ENCODE measurements at places on chromosomes 5 and 9. TPM values are rescaled to one million over a fixed set of nuclear protein-coding genes. Genes with fewer than 3 reads are reported as not detected.

DNA sequence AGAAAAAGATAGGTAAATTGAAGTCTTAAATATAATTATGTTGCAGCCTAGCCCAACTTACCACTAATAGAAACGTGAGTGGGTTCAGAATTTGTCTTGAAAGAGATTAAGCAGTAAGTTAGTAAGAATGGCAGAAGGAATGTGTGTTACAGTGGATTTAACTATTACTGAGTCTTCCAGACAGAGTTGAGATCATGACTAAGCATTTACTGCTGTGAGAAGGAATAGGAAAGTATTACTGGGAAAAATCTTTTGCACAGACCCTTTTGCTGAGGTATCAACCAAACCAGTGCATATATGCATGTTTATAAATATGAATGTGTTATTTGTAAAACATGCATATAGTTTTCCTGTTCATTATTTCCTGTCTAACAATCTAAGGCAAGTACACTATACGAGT, 112.8 kb upstream of the EFNA5 start:
- H3K36me3 ChIP-seq, result no peaks in the 10 kb centered on the region
- no peak for DNase-seq
- no peak overlapping the region for H3K27ac ChIP-seq
- H3K4me3 ChIP-seq, result no peak overlapping the region
- no peaks in the 10 kb centered on the region for H3K27me3 ChIP-seq
- H3K4me1 ChIP-seq, result peaks cover 3% of the 10 kb centered on the region

DNA sequence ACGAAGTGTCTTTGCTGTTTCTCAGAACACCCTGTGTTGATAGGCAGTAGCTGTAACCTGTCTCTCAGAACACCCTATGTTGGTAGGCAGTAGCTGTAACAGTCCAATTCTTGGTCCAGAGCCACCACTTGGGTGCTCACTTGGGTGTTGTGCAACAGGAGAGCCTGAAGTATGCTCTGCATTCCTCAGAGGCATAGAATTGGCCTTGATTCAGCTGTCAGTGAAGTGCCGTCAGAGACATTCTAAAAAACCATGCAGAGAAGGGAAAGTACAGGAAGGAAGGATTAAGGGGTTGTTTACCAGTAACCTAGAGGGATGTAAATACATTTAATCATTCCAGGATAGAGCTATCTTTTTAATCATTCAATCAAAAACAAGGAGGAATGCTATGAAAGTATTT, 231.2 kb downstream of the ARRDC3 start:
- no peaks in the 10 kb centered on the region for H3K4me1 ChIP-seq
- no peaks in the 10 kb centered on the region for H3K36me3 ChIP-seq
- DNase-seq, result peak; percentile 63
- no peak overlapping the region for H3K27ac ChIP-seq
- no peak overlapping the region for H3K4me3 ChIP-seq

GRCh38 chr9:77392328-77392727, 215.0 kb downstream of the VPS13A start:
- H3K4me1 ChIP-seq, result no peaks in the 10 kb centered on the region
- no peak overlapping the region for H3K27ac ChIP-seq
- no peaks in the 10 kb centered on the region for H3K27me3 ChIP-seq
- DNase-seq, result no peak
- no peak overlapping the region for H3K4me3 ChIP-seq
- no peaks in the 10 kb centered on the region for H3K36me3 ChIP-seq

DNA sequence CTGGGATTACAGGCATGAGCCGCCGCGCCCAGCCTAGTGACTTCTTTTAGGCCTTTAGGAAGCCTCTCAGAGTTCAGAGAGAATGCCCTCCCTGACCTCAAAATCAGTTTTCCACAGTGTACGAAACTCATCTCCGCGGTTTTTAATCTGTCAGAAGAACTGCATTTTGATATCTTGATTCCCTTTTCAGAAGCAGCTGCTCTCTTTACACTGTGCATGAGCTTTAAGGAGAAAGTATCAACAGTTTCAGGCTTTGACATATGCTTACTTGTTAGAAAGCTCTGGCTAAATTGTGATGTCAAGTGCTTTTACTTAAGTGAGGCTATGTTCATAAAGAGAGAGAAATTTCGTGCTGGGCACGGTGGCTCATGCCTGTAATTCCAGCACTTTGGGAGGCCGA, 74.6 kb downstream of the USP20 start:
- no peak overlapping the region for H3K4me3 ChIP-seq
- H3K36me3 ChIP-seq, result no peaks in the 10 kb centered on the region
- H3K27me3 ChIP-seq, result no peaks in the 10 kb centered on the region
- H3K27ac ChIP-seq, result no peak overlapping the region
- DNase-seq, result no peak
- no peaks in the 10 kb centered on the region for H3K4me1 ChIP-seq

DNA sequence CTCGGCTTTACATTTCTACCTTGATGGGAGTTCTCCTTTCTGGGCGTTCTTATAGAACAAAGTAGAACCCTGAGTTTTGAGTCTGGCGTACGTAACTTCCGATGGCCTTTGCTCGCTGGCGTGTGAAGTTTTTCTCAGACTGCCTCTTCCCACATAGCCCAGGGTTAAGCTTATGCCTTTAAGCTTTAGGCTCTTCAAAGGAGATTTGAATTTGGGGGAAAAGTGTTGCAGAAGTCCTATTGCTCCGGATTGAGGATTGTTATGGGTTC, 13.7 kb upstream of the FBP2 start:
- H3K27me3 ChIP-seq, result no peaks in the 10 kb centered on the region
- H3K4me1 ChIP-seq, result peaks cover 16% of the 10 kb centered on the region
- no peak for DNase-seq
- no peaks in the 10 kb centered on the region for H3K36me3 ChIP-seq

- DNase-seq, result no peak
- H3K36me3 ChIP-seq, result no peaks in the 10 kb centered on the region
- H3K27me3 ChIP-seq, result no peaks in the 10 kb centered on the region
- H3K4me3 ChIP-seq, result no peak overlapping the region
- H3K4me1 ChIP-seq, result no peaks in the 10 kb centered on the region
- no peak overlapping the region for H3K27ac ChIP-seq
These were observed 22.2 kb upstream of the GLDC start for GRCh38 chr9:6667633-6668280.

GRCh38 chr5:126182971-126183695, 240.1 kb upstream of the GRAMD2B start:
- H3K4me3 ChIP-seq, result no peak overlapping the region
- DNase-seq, result no peak
- H3K27ac ChIP-seq, result no peak overlapping the region
- H3K27me3 ChIP-seq, result no peaks in the 10 kb centered on the region

- H3K27me3 ChIP-seq, result no peaks in the 10 kb centered on the region
- no peak overlapping the region for H3K27ac ChIP-seq
- no peak overlapping the region for H3K4me3 ChIP-seq
- H3K36me3 ChIP-seq, result no peaks in the 10 kb centered on the region
These were observed 365.7 kb downstream of the SPATA31D1 start for GRCh38 chr9:82354279-82354659.

- no peak overlapping the region for H3K4me3 ChIP-seq
- H3K36me3 ChIP-seq, result no peaks in the 10 kb centered on the region
- H3K27ac ChIP-seq, result no peak overlapping the region
- H3K4me1 ChIP-seq, result no peaks in the 10 kb centered on the region
- no peak for DNase-seq
These were observed 34.0 kb upstream of the ZNF462 start for GRCh38 chr9:106828965-106829364.

GRCh38 chr5:669111-669841, 23.9 kb downstream of the TPPP start:
- no peak for DNase-seq
- H3K4me3 ChIP-seq, result no peak overlapping the region
- no peak overlapping the region for H3K27ac ChIP-seq
- H3K4me1 ChIP-seq, result peaks cover 11% of the 10 kb centered on the region

The GMCL2 gene
- not detected for total RNA-seq

The TRPM6 gene
- total RNA-seq, result 0.59 TPM

The ECM2 gene
- 2.3 TPM for total RNA-seq

The LAMC3 gene
- 4.9 TPM for total RNA-seq
